ENCODE measurements at places on chromosomes 7 and 10. TPM values are rescaled to one million over a fixed set of nuclear protein-coding genes. Genes with fewer than 3 reads are reported as not detected.

The MEST gene
- 18.6 TPM for total RNA-seq

The GHRHR gene
- total RNA-seq: 12.3 TPM

- no peak for DNase-seq
Observed at GRCh38 chr7:28579571-28579970, 167.3 kb downstream of the CREB5 start.

DNA sequence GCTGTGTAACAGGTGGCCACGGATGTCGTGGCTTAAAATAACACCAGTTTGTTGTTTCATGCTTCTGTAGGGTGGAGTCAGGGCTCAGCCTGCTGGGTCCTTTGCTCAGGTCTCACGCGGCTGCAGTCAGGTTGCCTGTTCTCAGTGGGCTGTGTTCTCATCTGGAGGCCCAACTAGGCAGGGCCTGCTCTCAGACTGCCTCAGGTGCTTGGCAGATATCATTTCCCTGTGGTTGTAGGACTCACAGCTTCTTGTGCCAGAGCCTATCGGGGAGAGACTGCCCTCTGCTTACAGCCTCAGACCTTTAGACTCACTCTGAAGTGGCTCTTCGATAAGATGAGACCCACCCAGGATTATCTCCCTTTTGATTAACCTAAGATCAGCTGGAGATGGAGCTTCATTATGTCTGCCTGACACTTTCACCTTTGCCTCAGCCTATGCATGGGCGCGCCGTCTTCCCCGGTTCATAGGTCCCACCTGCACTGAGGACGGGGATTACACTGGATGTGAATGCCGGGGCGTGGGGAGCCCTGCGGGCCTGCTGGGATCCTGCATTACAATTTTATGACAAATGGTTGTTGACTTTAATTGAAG lies 55.3 kb downstream of the INPP5A start:
- DNase-seq: no peak

GRCh38 chr10:1335642-1336041 lies 279.5 kb downstream of the WDR37 start:
- DNase-seq: no peak

- DNase-seq: no peak
Observed at GRCh38 chr7:4700577-4701235, 18.6 kb downstream of the FOXK1 start.

- no peak for DNase-seq
Observed at GRCh38 chr10:54745436-54745835, 55.6 kb downstream of the PCDH15 start.

DNA sequence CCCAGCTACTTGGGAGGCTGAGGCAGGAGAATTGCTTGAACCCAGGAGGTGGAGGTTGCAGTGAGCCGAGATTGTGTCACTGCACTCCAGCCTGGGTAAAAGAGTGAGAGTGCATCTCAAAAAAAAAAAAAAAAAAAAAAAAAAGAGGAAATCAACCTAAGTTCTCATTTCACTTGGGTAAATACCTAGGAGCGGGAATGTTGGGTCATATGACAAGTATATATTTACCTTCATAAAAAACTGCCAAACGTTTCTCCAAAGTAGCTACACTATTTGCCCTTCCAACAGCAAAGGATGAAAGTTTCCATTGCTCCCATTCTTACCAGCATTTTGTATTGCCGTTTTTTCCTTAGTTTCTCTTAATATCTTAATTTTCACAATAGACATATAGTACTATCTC lies 9.8 kb downstream of the P4HA1 start:
- no peak for DNase-seq

DNA sequence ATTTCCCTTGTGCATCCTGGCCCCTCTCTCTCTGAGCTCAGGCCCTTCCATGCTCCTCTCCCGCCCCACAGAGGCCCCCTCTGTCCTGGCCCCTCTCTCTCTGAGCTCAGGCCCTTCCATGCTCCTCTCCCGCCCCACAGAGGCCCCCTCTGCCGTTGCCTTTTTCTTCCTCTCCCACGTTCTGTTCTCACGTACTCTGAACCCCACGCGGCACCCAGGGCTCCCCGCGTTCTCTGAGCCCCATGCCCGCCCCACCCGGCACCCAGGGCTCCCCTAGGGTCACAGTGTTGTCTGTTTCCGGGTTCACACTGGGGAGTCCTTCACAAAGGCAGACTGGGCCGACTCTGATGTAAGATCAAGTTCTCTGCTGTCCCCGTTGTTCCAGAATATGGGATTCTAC lies 336.8 kb downstream of the DNAJB6 start:
- no peak for DNase-seq

DNA sequence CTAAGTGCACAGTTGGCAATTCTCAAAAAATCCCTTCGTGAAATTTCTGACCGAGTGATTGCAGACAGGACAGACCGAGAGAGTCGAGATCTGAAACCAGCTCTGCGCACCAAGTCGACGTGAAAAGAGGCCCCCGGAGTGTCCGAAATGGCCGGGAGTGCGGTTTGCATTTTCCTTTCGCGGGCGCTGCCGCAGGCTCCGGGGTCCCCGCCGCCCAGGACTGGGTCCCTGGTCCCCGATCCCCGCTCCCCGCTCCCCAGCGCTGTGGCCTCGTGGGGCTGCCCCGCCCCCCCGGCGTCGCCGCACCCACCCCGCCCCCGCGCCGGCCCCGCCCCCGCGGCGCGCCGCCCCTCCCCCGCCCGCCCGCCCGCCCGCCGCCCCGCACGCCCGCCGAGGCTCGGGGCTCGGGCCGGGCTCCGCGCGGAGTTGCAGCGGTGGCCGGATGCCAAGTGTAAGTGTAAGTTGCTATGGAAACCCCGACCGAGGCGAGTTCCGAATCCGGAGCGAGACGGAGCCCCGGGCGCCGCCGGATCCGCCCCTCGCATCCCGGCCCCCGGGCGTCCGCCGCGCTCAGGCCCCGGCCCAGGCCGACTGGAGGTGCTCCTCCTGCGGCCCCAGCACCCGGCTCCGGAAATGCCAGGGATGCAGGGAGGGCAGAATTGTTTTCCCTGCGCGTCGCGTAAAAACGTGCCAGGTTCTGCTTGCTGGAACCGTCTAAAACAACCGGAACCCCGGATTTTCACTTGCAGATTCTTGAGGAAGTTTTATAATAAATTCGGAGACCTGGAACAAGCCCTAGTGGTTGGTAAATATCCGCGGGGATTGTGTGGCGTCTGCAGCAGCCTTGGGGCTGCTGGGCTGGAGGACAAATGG lies 4.6 kb downstream of the BMI1 start:
- peak; percentile 68 for DNase-seq

DNA sequence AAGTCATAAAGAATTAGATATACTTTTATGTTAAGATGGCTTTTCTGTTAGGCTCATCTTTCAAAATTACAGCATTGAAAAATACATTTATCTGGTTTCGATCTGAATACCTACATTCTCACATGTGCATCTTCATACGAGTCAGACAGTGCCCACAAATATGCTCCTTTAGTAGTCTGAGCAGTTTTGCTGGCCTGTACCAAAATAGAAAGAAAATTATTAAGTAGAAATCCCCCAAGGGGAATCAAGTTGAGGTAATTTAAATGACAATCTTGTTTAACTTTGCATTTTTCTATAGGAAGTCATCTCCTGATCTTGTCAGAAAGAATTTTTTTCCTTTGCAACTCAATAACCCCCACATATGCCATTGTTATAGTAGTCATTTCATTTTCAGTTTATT lies 287.4 kb upstream of the SEMA3D start:
- DNase-seq: no peak
